ENCODE measurements at places on chromosomes 3 and 15.

GRCh38 chr3:12356175-12356574, 67.3 kb downstream of the PPARG start:
- DNase-seq = no peak

DNA sequence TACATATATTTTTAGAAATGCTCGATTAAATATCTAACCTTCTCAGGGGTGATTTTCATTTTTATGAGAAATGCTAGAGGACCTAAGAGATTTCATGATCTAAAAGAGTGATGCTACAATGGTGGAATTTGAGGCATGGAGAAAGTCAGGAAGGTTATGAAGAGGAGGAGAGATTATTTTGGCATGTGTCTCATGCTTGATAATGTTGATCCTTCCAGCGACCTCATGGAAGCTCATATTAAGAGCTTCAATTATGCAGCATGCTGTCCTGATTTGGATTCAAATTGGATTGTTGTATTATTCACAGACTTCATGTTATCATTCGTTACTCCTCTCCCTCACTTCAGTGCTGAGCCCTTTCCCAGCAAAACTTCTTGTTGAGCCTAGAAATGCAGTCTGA, 112.5 kb downstream of the RAP2B start:
- DNase-seq = no peak

DNA sequence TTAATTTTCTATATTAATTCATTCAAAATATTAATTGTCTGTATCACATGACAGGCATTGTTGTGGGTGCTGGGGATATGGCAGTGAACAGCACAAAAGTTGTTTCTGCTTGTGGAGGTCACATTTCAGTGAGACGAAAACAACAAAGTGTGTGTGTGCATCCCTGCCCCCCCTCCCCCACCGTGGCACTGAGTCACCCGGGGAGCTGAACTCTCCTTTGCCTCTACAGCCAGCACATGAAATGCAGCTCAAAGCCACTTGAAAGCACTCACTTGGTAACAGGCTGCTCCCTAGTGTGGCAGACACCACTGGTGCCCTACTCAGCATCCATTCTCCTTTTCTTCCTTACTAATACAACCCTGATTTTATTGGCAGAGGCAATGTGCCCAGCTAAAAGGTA, 16.9 kb upstream of the SCAMP5 start:
- no peak for DNase-seq

GRCh38 chr3:114732353-114732752, 414.7 kb downstream of the ZBTB20 start:
- no peak for DNase-seq

GRCh38 chr3:197378985-197379718, 80.7 kb upstream of the DLG1 start:
- DNase-seq = no peak

DNA sequence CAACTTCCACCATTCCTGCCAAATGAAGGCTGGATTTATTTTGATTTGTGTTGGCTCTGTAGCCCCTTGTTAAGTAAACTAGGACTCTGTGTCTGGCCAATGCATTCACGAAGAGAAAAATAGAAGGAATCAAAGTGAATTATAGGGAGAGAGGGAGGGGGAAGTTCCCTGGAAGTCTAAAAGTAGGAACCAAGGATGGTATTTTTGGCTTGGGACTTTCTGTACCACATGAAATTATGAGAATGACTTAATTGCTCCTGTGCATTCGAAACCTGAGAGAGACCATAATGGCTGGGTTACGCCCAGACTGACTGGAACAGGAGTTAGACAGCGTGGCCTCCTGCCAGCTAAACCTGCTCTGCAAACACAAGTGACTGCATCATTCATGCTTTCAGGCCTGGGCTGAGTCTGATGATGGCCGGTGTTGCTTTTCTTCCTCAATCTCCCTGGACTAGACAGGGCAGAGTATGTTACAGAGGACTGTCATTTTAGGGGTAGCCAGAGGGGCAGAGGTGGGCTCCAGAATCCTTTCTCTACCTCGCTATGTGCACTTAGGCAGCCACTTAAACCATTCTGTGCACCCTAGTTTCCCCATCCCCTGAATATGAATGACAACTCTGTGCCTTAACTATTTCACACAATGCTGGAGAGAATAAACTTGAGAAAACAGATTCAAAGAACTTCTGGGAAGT, 58.9 kb downstream of the MYO1E start:
- peak; percentile 71 for DNase-seq

GRCh38 chr3:109336291-109336861, 970 bp downstream of the DPPA4 start:
- no peak for DNase-seq

DNA sequence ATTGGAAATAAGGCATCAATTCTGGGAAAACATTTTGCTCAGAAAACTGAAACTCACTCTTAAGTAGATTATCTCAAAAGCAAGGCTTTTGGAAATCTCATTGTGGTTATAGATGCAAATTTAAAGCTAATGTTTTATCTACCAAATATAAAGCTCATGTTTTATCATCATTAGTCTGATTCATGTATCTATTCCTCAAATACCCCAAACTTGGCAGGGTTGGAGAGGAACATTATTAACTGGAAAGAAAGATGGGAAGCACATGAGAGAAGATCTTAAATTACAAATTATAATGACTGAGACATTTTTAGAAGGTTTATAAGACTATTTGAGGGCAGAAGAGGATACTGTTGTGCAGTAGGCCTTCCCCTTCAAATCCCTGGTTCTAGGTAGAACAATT, 137.3 kb upstream of the TGFBR2 start:
- no peak for DNase-seq

DNA sequence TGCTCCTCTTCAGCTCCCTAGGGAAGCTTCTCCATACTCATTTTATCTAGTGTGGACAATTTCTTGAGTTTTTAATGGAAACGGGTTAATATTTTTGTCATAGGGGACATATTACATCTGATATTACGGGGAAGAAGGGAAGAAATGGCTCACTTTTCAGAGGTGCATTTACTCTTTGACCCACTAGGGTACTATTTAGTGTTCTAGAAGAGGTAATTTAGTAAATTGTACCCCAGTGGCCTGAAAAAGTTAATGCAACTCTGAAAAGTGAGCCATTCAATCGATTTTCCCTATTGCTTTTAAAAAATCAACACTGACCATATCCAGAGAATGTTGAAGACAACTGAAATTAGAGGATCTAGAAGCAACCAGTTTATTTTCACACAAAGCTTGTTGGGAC, 71.2 kb downstream of the MAP2K5 start:
- DNase-seq = no peak

DNA sequence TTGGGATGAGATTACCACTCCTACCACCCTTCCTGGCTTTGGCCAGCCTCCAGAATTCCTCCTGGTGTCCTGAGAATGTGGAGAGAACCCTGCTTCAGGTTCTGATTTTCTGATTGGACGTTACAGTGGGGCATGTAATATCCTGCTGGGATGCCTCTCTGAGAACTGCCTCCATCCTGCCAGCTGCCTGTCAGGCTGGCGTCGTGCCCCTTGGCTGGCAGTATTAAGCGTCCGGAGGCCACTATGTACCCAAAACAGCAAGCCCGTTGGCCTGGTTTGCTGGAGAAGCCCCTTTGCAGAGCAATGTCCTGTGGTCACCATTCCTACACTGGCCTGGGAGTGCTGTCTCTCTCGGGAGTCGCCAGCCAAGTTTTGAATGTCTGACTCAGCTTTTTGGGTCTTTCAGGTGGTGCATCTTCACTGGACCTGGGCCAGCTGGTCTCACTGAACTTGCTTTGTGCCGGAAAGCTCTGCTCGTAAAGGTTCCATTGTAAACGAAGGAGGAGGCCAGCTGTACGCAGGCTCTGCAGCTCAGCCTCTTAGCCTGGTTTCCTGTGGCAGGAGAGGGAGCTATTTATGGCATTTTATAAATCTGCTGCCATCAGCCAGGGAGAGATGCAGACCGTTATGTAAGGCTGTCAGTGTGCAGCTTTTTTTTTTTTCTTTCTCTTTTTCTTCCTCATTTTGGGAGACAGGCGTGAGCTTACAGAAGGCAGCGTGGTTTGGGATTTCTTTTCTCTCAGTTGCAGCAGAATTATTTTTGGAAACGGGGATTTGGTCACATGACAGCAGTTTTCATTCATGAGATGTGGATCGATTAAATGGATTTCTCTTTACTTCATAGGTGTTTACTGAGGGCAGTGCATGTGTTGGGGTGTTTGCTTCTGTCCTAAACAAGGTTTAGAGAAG, 19.0 kb upstream of the TRAK1 start:
- DNase-seq = peak; percentile 82

GRCh38 chr3:108221393-108221792, 831 bp downstream of the IFT57 start:
- no peak for DNase-seq

- DNase-seq = no peak
Observed at GRCh38 chr3:169895072-169895471, 16.3 kb upstream of the SAMD7 start.

GRCh38 chr15:101252836-101253235, 988 bp upstream of the CHSY1 start:
- DNase-seq = no peak

DNA sequence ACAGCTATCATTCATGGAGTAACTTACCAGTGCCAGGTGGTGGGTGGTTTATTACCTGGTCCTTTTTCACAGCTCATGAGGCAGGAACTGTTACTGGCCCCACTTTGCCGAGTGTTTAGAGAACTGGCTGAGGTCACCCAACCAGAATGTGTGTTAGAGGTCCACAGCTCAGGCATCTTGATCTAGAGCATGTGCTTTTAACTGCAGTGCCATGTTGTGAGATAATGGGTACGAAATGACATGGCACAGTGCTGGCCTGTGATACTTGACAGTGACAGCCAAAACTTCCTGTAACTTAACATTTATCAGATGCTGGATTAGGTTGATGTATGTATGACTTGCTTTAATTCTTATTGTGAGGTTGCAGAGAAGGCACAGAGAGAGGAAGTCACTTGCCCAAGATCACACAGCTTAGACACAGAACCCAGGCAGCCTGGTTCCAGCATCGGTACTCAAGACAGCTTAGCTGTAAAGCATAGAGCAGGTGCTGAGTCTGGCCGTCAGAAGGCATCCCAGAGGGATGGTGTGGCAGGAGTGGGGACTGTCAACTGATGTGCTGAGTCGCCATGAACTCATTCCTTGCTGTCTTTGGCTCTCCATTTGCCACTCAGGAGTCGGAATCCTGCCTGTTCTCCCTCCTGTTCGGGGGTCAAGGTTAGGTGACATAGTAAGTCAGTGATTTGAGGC, 9.6 kb downstream of the MCM2 start:
- DNase-seq = no peak

DNA sequence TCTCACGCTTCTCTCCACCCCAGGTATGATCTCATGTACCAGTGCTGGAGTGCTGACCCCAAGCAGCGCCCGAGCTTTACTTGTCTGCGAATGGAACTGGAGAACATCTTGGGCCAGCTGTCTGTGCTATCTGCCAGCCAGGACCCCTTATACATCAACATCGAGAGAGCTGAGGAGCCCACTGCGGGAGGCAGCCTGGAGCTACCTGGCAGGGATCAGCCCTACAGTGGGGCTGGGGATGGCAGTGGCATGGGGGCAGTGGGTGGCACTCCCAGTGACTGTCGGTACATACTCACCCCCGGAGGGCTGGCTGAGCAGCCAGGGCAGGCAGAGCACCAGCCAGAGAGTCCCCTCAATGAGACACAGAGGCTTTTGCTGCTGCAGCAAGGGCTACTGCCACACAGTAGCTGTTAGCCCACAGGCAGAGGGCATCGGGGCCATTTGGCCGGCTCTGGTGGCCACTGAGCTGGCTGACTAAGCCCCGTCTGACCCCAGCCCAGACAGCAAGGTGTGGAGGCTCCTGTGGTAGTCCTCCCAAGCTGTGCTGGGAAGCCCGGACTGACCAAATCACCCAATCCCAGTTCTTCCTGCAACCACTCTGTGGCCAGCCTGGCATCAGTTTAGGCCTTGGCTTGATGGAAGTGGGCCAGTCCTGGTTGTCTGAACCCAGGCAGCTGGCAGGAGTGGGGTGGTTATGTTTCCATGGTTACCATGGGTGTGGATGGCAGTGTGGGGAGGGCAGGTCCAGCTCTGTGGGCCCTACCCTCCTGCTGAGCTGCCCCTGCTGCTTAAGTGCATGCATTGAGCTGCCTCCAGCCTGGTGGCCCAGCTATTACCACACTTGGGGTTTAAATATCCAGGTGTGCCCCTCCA, 19.1 kb downstream of the TYRO3 start:
- no peak for DNase-seq

- DNase-seq = peak; percentile 75
Observed at GRCh38 chr3:176855901-176856486, 341.3 kb downstream of the TBL1XR1 start.

DNA sequence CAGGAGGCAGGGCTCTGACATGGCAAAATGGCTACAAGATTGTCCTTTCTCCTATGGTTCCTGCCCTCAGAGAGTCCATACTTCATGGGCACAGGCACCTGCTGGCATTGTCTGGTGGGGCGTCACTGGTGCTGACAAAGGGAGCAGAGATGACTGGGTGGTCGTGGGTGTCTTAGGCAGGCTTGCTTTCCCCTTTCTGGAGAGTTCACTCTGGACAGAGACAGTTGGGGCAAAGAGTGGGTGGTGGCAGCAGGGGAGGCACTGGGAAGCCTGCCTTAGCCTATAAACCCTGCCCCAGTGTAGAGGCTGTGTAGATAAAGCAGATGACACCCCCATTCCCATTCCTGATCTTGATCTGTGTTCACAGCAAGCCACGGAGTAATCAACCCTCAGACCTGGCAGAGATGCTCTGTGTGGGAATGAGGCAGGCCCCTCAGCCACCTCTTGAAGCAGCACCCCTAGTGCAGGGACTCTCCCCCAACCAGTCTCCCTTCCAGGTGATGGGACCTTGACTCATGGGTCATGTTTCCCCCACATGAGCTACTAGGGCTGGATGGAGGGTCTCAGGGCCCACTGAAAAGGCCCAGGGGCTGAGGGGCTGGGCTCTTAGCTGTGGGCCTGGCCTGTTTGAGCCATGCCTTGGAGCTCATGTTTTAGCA, 20.7 kb upstream of the DOCK3 start:
- no peak for DNase-seq

DNA sequence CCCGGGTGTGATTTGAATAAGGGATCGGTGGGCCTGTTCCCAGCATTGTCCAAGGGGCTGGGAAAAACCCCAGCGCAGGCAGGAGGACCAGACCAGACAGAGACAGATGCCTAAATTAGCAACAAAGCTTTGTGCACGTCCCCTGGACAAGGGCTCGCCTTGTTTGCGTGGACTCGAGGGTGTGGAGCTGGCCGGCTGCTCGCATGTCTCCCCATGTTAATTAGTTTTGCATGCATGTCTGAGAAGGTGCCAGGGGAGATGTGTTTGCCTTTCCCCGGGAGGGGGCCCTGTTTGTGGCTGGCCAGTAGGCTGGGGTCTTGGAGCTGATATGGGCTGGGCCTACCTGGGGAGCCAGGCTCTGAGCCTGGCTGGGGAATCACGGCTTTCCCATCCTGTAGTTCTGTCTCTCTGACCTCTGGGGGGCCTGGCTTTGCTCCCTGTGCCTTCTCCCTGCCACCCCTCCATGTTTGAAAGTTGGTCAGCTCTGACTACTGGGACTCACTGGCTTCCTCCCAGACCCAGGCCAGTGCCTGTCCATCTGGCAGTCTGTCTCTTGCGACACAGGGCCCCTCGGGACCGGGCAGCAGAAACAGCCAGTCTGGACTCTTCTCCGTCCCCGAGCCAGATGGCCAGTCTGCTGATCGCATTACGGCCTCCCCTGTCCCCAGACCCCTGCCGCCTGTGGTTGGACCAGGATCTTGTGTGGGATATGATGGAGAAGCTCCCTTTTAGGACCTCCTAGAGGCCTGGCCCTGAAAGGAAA, 55.4 kb upstream of the POLG start:
- no peak for DNase-seq
